ENCODE measurements at places on chromosomes 6 and 20.
A peak's percentile ranks its signal among the peaks of the same experiment; 100 is the strongest.

DNA sequence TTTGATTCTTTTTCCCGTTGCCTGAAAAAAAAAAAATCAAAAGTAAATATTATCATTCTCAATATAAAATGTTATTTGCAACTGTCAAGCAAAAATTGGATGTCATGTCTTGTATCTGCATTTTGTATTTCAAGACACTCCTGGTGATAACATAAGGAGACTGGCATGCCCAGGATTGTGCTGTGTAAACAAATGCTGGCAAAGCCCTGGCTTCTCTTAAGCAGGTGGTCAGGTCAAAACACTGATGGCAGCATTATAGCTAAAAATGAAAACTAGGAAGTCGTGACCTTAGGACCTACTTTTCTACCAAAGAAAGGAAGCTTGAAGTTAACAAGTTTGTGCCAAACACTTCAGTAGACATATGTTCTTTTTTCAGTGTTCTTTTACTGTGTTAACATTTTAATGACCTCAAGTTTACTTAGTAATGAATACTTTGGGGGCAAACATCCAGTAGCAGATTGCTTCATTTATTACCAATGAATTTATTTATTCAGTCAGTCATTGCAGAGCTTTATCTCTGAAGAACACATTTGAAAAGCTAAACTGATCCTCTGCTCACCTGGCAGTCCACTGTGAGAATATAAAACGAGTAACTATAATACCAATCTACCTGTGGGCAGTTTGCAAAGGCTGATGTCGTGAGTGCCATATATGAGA lies 243.1 kb upstream of the FLRT3 start:
- DNase-seq, result no peak

GRCh38 chr6:36442103-36442670 lies 467 bp downstream of the PXT1 start:
- DNase-seq, result no peak

- DNase-seq, result no peak
These were observed 47.6 kb downstream of the ARHGAP18 start for GRCh38 chr6:129662406-129662766.

DNA sequence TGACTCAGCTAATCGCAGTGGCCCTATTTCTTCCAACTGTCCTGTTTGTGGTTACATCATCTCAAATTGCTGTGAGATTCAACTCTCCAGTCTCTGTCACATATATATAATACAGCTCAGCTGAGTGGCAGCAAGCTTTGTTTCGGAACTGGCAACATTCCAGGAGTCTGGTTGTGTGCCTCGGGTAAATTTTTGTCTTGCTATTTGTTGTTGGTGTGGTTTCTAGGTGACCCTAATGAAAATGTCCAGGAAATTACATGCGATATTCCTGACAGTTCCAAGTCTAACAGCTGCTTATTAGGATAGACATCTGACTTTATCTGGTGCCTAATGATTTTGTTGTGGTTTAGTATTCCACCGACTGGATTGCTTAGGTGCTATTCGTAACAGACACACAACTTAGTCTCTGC lies 581.8 kb downstream of the CD109 start:
- peak; percentile 62 for DNase-seq
